GM23338 (cell line): ENCODE measurements at places on chromosomes 2 and 18. TPM values are rescaled to one million over a fixed set of nuclear protein-coding genes. Genes with fewer than 3 reads are reported as not detected.

DNA sequence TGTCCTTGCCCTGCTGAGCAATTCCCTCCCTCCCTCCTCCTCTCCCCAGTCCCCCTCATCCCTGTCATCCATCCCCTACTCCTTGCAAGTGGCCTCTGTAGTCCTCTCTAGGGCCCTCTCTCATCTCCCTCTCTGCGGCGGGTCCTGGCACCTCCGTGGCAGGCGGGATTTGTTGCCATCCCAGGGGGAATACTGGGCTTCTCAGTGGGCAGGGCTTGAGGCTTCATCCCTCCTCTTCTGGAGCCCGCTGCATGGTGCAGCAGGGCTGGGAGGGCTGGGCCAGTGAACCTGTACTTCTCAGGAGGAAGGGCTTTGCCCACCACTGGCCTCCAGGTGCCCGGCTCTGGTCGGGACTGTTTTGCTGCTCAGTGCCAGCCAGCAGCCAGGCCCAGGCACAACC, 216.2 kb downstream of the TFCP2L1 start:
- no peaks in the 10 kb centered on the region for H3K36me3 ChIP-seq
- H3K27ac ChIP-seq = no peak overlapping the region
- 0 out of 2 replicates have a peak, but pooled peaks cover 4% of the 10 kb centered on the region for H3K4me1 ChIP-seq
- no peaks in the 10 kb centered on the region; the same call in 1 of the 2 replicates for H3K27me3 ChIP-seq

DNA sequence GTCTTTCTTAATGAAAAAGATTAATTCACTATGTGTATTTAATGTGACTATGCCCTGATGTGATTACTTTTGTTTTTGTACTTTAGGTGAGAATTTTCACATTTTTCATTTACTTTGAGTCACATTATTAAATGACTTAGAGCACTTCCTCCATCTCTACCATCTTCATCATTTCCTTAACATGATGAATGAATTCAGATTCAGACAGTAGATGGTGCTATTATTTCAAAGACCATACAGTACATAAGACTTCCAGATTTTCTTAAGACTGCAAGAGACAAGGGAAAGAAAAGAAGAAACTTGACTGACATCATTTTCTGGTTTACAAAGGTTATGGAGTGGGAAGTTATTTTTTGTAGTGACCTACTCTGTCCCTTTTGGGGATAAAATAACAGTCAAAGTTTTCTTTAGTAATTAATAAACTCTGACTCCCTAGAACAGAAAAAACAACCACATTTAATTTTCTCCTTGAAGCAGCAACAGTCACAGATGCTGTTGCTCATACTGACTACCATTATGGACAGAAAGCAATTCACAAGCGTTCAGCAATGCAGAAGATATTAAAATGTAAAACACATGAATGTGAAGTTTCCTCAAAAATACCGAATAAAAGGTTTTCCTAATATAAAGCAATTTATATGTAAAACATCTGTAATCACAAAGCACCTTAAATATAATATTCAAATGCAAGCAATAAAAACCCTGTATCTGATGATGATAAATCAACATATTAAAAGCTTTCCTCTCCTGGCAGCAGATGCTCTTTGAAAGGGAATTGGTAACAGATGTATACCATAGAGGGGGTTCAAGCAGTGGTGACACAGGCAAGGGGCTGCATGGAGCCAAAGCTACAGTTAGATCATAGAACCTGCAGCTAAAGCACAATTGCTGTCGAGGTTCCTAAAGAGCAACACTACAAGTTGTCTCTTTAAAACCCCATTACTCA, 1010.9 kb upstream of the NXPH2 start:
- no peak overlapping the region for H3K4me3 ChIP-seq
- peaks cover 7% of the 10 kb centered on the region; the same call in 1 of the 2 replicates for H3K4me1 ChIP-seq
- no peaks in the 10 kb centered on the region for H3K27me3 ChIP-seq
- H3K27ac ChIP-seq = no peak overlapping the region

Gene GALNT14
- polyA plus RNA-seq = 5.4 and 5.6 TPM in 2 replicates

Gene DPP10
- 2.8 and 3.6 TPM in 2 replicates for polyA plus RNA-seq
